IPS-NIHi11 (cell line): ENCODE measurements at places on chromosomes 7 and 10.

GRCh38 chr10:12819071-12819470 is 182.4 kb downstream of the CCDC3 start:
- no peak for DNase-seq

GRCh38 chr7:127995881-127996215 is 35.4 kb downstream of the LRRC4 start:
- no peak for DNase-seq

GRCh38 chr10:71756311-71757191 is 16.8 kb downstream of the VSIR start:
- no peak for DNase-seq

DNA sequence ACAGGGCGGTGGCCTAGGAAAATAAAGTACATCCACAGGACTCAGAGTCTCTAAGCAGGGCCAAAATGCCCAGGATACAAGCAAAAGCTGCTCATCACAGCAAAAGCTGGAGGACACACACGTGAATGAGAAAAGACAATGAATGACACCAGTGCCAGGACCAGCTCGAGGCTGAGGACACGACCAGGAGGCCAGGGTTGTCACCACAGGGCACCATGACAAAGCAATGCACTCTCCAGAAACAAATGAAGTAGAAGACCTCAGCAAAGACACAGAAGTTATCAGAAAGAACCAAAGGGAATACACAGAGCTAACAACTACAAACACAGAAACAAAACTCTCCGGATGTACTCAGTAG is 92.1 kb downstream of the FOXL3 start:
- no peak for DNase-seq

GRCh38 chr7:152760854-152761748 is 1.5 kb downstream of the ACTR3B start:
- no peak for DNase-seq

DNA sequence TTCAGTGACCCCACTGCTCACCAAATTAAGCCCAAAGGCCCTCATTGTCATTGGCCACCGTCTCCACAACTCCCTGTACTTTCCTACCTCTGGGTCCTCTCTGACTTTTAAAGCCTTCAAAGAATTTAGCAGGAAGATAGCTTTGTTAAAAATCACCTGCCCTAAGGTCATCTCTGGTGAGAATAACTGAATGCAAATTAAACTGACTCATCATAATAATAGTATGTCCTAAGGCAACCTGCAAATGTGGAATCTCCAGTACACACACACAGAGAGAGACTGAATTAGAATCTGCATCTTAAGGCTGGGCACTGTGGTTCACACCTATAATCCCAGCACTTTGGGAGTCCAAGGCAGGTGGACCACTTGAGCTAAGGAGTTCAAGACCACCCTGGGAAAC is 24.1 kb downstream of the OAT start:
- DNase-seq = no peak

- no peak for DNase-seq
Measured at GRCh38 chr10:113320987-113321386, 231.9 kb upstream of the HABP2 start.

GRCh38 chr10:6721964-6722615 is 142.0 kb upstream of the PRKCQ start:
- no peak for DNase-seq

- no peak for DNase-seq
Measured at GRCh38 chr7:155594163-155594732, 47.9 kb upstream of the CNPY1 start.

DNA sequence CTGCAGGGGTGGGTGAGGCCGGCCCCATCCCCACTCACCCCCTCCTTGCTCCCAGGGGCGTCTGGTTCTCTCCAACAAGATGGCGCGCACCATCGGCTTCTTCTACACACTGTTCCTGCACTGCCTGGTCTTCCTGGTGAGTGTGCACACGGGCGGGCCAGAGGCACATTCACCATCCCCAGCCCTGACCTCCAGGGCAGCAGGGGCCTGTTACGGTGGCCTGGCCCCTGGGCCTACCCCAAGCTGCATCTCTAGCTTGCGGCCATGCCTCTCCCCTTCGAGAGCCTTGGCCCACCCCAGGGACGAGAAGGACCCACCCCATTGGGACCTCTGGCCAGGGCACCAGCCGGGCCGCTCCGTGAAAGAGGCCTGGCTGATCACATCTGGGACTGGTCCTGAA is 4.9 kb upstream of the SH2B2 start:
- DNase-seq = no peak

DNA sequence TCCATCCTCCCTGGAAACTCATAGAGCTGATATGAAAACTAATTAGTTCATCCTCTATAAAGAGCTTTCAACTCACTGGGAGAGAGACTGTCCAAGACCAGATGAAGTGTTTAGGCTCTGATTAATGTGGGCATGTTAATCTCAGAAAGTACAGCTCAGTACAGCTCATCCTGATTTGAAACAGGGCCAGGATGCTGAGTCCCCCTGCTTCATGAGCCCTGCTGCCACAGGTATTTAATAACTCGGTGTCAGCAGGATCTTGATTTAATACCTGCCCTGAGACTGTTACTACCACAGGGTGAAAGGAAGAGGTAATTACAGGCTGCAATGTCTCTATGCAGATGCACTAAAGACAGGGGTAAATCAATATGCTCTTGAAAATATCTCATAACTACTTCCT is 10.8 kb downstream of the LMOD2 start:
- DNase-seq = no peak

GRCh38 chr10:3904419-3904960 is 119.5 kb upstream of the KLF6 start:
- DNase-seq = no peak

DNA sequence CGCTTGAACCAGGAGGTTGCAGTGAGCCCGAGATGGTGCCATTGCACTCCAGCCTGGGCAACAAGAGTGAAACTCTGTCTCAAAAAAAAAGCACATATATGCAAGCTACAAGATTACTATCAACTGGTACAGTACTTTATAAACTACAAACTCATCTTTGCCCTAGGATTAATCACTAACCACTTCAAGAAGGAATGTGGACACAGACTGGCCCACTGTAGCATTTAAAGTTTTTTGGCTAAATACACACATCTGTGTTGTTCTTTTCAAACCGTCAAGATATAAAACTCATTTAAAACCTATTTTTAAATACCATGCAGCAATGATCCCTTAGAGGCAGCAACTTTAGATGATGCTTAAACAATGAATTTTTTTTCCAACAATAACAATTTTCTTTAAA is 205.4 kb downstream of the IMMP2L start:
- no peak for DNase-seq

GRCh38 chr10:4693967-4694366 is 132.0 kb upstream of the AKR1E2 start:
- DNase-seq = no peak

GRCh38 chr7:130921391-130922180 is 187.6 kb upstream of the KLF14 start:
- peak; percentile 43 for DNase-seq

- no peak for DNase-seq
Measured at GRCh38 chr7:19375976-19376375, 230.8 kb upstream of the FERD3L start.

DNA sequence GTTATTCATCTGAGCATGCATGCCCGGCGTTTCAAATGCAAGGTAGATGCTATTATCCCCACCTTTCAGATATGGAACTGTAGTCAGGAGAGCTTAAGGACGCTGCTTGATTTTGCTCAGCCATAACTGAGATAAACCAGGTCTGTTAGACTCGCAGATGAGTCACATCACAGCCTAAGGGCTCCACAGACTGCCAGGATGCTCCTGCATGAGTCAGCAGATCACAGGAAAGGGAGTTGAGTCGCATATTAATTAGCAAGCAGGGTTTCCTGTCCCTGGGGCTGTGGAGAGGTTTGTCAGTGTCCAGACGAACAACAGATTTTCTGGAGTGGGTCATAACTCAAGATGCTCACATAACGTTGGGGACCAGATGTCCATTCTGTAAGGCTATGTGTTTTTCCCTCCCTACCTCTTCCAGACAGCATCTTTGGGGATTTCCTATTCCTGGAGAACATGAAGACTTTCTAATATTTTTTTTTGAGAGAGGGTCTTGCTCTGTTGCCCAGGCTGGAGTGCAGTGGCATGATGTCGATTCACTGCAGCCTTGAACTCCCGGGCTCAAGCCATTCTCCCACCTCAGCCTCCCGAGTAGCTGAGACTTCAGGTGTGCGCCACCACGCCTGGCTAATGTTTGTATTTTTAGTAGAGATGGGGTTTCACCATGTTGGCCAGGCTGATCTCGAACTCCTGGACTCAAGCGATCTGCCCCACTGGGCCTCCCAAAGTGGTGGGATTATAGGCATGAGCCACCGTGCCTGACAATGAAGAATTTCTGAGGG is 36.7 kb downstream of the PFKFB3 start:
- no peak for DNase-seq

GRCh38 chr7:155470686-155471638 is 13.0 kb downstream of the EN2 start:
- no peak for DNase-seq

DNA sequence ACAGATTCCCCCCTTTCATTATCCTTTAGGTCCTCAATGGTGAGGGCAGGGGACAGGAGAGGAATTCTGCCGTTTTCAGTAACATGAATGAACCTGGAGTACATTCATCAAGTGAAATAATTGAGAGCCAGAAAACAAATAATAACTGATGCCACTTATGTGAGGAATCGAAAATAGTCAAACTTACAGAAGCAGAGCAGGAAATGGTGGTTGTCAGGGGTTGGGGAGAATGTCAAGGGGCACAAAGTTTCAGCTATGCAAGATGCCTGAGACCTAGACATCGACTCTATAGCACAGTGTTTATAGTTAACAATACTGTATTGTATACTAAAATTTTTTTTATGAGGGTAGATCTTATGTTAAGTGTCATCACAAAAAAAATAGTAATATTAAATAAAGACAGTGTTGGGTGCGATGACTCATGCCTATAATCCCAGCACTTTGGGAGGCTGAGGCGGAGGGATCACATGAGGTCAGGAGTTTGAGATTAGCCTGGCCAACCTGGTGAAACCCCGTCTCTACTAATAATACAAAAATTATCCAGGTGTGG is 1219.8 kb downstream of the GATA3 start:
- no peak for DNase-seq

DNA sequence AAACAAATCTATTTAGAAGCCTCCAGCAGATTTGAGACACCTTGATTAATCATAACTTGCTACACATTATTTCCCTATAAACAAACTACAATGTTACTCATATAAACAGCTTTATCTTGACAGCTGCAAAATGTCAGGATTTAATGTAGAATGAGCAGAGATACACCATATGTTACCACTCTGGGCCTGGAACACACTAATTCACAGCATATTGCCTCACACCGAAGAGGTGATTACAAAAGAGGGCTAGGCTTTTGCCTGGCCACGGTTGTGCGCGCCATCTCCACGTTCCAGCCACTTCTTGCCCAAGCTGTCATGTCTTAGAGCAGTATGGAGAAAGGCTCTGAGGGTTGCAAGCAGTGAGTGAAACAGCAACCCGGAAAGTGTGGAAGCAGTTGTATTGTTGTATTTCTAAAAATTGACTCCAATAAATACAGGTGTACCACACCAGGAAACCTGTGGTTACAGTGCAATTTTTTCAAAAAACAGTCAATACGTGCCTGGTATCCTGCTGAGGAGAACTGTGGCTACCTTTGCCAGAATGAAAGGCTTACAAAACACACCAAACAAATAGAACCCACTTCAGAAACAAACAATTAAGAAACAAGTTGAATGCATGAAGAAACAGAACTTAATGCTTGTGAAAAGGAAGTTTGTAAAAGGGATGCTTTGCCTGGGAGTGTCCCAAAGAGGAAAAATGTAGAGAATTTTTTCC is 498.1 kb downstream of the PLXNA4 start:
- DNase-seq = no peak

GRCh38 chr10:129063877-129064276 is 403.2 kb upstream of the MGMT start:
- no peak for DNase-seq

DNA sequence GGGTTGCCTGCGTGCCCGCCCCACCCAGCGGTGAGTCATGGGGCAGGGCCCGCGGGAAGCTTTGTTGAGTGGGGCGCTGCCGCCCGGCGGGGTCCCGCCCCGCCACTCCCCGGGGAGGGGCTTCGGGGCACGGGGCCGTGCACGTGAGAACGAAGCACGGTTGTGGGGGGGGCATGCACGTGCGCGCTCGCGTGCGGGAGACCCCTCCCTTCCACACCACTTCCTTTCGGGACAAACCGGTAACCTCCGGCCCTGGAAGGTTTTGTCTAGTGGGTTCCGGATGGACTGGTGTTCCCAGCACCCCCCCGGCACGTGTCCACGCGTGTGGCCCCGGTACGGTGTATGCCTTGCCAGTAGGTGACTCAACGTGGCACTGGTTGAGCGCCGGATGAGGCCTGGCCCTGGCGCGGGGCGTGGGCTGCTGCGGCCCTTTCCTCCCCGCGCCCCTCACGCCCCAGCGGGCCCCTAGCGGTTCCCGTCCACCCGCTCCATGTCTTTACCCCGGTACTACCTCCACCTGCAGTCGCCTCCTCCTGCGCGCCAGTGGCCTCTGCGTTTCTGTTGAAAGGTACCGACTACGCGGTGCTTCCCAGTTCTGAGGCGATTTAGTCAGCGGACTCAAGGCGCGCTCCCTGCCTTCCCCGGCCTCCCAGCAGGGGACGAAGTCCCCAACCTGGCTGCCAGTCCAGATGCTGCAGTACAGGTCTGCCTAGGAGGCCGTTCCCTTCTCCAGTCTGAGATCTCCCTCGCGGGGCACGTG is 3.1 kb downstream of the ADIRF start:
- peak; percentile 84 for DNase-seq

- no peak for DNase-seq
Measured at GRCh38 chr10:124621637-124622036, 122.5 kb downstream of the FAM53B start.

DNA sequence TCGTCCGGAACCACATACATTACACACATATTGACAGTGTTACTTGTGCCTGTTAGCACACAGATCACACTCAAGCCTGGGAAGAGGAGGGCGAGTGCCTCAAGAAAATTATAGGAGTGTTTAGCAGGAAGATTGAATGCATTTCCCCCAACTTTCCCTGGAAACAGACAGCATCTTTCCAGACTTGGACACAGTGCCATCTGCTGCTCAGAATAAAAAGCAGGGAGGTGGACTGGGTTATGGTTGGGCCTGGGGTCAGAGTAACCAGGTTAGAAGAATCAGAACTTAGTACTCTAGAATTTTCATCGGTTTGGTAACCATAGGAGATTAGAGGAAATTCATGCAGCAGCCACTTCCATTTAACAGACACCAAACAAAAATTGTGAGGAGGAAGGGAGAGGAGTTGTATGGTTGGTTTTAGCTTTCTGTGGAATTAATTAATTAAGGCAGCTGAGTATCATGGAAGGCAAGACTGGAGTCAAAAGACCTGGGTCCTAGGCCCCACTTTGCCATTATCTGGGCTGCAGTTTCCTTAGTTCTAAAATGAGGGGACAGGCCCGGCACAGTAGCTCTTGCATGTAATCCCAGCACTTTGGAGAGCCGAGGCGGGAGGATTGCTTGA is 43.4 kb upstream of the OPTN start:
- peak; percentile 61 for DNase-seq
